ENCODE measurements at places on chromosomes 1 and 21.

GRCh38 chr1:88191917-88192316 is 492.2 kb upstream of the PKN2 start:
- H3K4me3 ChIP-seq: no peak overlapping the region
- DNase-seq: no peak
- no peaks in the 10 kb centered on the region for H3K27me3 ChIP-seq

GRCh38 chr1:28449904-28450303 is 55.9 kb upstream of the RCC1 start:
- DNase-seq: no peak
- no peak overlapping the region for H3K4me3 ChIP-seq
- H3K27me3 ChIP-seq: no peaks in the 10 kb centered on the region
- no peaks in the 10 kb centered on the region for H3K4me1 ChIP-seq

- DNase-seq: no peak
- H3K27me3 ChIP-seq: no peaks in the 10 kb centered on the region
- no peak overlapping the region for H3K27ac ChIP-seq
These were observed 5.7 kb upstream of the SPRR3 start for GRCh38 chr1:152995842-152996241.

DNA sequence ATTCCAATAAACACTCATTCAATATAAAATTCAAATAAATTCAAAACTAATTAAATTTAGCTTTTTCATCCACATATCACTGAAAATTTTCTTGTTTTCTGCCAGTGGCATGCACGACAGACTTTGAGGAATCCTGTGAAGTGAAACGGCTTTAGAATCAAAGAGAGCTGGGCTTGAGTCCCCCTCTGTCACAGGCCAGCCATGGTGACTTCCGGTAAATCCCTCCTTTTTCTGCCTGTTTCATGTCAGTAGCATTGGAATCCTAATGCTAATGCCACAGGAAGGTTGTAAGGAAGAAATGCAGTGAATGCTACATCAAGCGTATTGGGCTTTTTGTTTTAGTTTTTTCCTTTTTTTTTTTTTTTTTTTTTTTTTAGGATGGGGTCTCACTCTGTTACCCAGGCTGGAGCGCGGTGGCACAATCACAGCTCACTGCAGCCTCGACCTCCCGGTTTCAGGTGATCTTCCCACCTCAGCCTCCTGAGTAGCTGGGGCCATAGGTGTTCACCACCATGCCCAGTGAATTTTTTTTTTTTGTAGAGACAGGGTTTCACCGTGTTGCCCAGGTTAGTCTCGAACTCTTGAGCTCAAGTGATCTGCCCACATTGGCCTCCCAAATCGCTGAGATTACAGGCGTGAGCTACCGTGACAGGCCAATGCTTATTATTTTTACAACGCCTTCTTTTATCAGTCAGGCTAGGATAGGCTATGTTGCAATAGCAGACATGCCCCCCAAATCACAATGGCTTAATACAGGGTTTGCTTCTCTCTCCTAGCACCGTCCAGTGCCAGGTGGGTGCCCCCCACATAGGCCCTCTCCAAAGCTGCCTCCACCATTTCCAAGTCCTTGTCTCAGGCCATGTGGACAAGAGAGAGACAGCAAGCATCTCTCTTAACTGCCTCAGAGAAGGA is 3.6 kb upstream of the MATN1 start:
- no peaks in the 10 kb centered on the region for H3K36me3 ChIP-seq
- H3K4me1 ChIP-seq: no peaks in the 10 kb centered on the region
- no peak overlapping the region for H3K4me3 ChIP-seq
- DNase-seq: no peak
- no peaks in the 10 kb centered on the region for H3K27me3 ChIP-seq
- no peak overlapping the region for H3K27ac ChIP-seq

DNA sequence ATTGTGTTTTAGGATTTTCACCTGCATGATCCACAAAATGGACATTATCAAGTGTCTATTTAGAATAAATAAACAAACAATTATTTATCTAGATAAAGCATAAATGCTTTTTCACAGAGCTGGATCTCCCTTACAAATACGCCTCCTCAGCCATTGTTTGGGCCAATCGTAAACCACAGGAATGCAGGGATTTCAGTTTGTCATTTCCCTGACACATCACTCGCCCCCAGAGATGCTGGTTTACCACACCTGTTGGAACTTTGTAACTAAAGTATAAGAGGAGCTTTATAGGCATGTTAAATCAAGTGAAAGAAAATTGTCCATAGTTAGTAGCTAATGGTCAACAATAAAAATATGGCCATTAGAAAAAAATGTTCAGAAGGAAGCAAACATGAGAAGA is 40.3 kb downstream of the GPR88 start:
- no peak overlapping the region for H3K27ac ChIP-seq
- peaks cover 9% of the 10 kb centered on the region for H3K4me1 ChIP-seq
- DNase-seq: no peak

GRCh38 chr1:45928486-45929205 is 125.2 kb downstream of the MAST2 start:
- H3K4me3 ChIP-seq: no peak overlapping the region
- no peak for DNase-seq
- H3K4me1 ChIP-seq: no peaks in the 10 kb centered on the region
- H3K27me3 ChIP-seq: no peaks in the 10 kb centered on the region
- H3K27ac ChIP-seq: peak overlapping the region; percentile 16
- H3K36me3 ChIP-seq: no peaks in the 10 kb centered on the region

- no peaks in the 10 kb centered on the region for H3K27me3 ChIP-seq
- DNase-seq: no peak
- H3K4me3 ChIP-seq: no peak overlapping the region
These were observed 161.8 kb downstream of the PGBD5 start for GRCh38 chr1:230264342-230264741.

DNA sequence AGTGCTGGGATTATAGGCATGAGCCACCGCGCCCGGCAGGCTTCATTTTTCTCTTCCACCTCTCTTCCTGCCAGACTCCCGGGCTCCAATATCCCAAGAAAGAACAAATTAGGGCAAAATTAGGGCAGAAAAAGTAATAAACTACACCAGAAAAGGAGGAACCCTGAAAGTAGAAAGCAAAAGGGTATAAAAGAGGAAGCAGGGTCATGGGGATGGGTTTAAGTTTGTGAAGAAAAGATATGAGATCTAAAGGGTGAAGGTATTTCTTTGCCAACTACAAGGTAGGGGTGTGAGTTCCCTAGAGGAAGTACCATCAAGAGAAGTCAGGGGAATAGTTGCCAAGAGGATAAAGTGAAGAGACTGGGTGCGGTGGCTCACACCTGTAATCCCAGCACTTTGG is 9.9 kb downstream of the PTPN22 start:
- no peak for DNase-seq

GRCh38 chr1:229334716-229335115 is 8.1 kb downstream of the CCSAP start:
- H3K4me1 ChIP-seq: no peaks in the 10 kb centered on the region
- H3K36me3 ChIP-seq: no peaks in the 10 kb centered on the region
- no peaks in the 10 kb centered on the region for H3K27me3 ChIP-seq
- no peak overlapping the region for H3K4me3 ChIP-seq
- DNase-seq: no peak

DNA sequence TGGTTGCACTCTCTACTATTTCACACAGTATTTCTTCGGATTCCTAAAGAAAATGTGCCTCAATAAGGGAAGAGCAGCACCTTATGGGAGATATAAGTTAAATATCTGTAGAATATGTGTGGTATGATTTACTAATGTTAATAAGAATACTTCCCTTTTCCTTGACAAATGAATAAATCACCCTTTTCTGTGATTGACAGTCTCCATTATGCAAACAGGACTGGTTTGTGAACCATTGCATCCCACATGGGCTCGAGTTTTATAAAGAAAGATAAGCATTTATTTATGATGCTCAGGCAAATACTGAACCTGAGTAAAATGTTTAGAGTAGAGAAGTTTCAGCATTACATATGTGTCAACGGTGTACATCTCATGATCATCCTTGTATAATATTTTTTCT is 587.7 kb upstream of the BRINP3 start:
- H3K36me3 ChIP-seq: no peaks in the 10 kb centered on the region
- no peak overlapping the region for H3K27ac ChIP-seq
- DNase-seq: no peak
- H3K4me1 ChIP-seq: no peaks in the 10 kb centered on the region

- no peak for DNase-seq
- no peak overlapping the region for H3K4me3 ChIP-seq
- H3K4me1 ChIP-seq: no peaks in the 10 kb centered on the region
- no peaks in the 10 kb centered on the region for H3K36me3 ChIP-seq
These were observed 35.8 kb upstream of the SOD1 start for GRCh38 chr21:31623664-31624063.

- H3K4me3 ChIP-seq: no peak overlapping the region
- H3K36me3 ChIP-seq: peaks cover 12% of the 10 kb centered on the region
- H3K27me3 ChIP-seq: no peaks in the 10 kb centered on the region
- H3K4me1 ChIP-seq: no peaks in the 10 kb centered on the region
- no peak overlapping the region for H3K27ac ChIP-seq
- no peak for DNase-seq
These were observed 3.5 kb upstream of the CLDN19 start for GRCh38 chr1:42743317-42744147.

GRCh38 chr1:227399152-227399730 is 80.9 kb upstream of the CDC42BPA start:
- no peak overlapping the region for H3K27ac ChIP-seq
- no peaks in the 10 kb centered on the region for H3K27me3 ChIP-seq
- DNase-seq: no peak
- H3K36me3 ChIP-seq: no peaks in the 10 kb centered on the region
- H3K4me1 ChIP-seq: no peaks in the 10 kb centered on the region

DNA sequence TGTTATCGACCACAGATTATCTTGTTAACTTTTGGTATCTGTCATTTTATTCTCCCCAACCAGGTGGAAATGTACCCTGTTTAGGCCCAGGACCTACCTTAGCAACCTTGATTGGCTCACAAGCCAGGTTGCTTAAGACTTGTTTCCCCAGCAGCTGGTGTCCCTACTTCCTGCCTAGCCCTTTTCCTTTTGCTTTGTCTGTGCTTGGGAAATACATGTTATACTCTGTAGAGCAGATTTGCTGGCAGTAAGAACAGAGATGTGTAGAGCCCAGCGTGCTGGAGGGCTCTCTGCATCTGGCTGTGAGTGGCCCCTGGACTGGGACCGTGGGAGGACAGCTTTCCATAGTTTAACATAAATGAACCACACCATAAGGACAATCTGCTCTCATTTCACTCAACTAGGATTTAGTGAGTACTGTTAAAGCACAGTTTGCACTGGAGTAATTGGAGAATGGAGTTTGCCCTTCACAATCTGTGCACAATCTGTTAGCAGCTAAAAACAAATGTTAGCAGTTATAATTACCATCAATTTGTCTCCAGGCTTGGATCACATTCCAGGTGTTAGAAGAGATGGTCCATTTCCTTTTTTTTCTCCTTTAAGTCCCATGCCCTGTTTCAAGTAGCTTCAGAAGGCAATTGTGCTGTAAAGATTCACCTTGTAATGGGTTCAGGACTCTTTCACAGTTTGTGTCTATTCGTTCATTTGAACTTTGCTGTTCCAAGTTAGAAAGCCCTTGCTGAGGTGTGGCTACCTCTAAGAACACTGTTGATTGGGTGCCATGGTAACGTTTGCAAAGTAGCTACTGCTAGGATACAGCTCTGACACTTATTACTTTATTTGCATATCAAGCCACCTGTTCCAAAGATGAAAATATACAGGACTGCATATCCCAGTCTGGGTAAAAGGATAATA is at the start of gene APOBEC4:
Gene APOBEC4 (minus strand): TSS at position 770 of the 915 bp plus-strand sequence. CDS start 4,535 bp downstream, outside the sequence.
- no peak for DNase-seq
- no peaks in the 10 kb centered on the region for H3K36me3 ChIP-seq
- no peaks in the 10 kb centered on the region for H3K27me3 ChIP-seq
